GM12865 (cell line): ENCODE measurements at places on chromosomes 2 and 18.

GRCh38 chr2:178891265-178891958 lies 84.2 kb upstream of the TTN start:
- DNase-seq, result peak; percentile 83

DNA sequence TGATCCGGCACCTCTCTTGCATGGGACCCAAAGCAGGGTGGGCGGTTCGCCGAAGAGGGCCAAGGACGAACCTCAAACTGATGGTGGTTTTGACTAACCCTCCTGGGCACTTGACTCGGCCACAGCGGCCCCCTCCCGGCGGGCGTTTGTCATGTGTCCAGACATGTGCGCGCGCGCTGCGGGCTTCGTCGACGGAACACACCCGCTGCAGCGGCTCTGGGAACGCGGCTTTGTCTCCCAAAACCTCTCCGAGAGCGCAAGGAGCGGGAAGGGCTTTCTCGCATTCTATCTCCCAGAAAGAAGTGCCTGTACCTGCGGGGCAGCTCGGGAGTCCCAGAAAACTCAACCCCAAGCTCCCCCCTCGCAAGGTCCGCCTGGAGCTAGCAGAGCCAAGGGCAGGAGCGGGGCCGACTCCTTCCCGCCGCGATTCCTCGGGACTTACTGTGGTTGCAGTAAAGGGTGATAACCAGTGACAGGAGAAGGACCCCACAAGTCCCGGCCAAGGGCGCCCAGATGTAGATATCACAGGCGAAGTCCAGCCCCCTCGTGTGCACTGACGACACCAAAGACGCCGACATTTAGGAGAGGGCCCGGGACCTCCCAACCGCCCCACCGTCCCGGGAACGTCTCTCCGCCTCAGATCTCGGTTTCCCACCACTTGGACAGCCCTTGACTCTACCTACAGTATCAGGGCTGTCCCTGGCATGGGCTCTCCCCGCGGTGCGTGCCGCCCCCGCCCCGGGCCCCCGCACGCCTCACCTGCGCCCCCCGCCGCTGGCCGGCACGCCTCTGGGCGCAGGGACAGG lies 1.6 kb downstream of the CD8A start:
- no peak for DNase-seq

GRCh38 chr18:26471027-26471426 lies 77.3 kb downstream of the KCTD1 start:
- no peak for DNase-seq

GRCh38 chr2:71747559-71747958 lies 294.2 kb downstream of the DYSF start:
- DNase-seq, result no peak

DNA sequence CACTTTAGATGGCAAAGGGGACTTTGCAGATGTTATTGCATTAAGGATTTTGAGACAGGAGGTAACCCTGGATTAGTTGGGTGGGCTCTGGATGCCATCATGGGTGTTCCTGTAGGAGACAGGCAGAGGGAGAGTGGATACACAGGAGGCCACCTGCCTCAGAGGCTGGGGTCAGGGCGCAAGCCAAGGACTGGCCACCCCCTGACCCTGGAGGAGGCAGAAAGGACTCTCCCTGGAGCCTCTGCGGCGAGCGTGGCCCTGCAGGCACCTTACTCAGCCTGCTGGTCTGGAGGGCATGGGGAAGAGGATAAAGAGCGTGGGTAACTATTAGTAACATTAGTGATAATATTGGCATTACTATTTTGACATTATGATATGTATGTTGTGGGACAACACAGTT lies 21.6 kb upstream of the OTOS start:
- no peak for DNase-seq

DNA sequence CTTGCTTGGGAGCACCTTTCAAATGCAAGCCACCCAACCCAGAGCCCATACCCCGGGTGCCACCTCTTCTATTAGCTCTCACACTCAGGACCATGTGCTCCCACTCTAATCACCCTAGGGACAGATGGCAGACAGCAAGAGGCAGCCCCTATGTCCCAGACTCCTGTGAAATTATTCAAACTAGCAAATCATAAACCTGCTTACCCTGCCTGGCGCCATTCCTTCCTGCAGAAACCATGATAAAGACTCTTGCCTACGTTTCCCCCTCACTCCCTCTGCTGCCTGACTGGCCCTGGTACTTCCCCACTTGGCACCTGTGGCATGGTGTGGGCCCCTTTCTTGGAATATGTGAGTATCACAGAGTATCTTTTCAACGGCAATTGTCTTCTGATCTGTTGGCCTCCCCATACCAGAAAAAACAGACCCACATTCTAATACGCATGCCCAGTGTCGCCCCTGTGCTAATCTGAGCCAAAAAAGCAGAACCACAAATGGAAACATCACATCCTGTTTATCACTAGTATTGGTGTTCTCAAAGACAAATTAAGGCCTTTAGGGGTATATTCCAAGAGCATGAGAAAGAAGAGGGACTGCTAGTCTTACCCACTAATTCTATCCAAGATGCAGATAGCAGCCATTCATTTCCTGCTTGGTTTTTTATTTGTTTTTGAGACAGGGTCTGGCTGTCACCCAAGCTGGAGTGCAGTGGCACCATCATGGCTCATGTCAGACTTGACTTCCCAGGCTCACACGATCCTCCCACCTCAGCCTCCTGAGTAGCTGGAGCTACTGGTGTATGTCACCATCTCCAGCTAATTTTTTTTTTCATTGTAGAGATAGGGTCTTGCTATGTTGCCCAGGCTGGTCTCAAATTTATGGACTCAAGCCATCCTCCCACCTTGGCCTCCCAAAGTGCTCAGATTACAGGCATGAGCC lies 44.1 kb upstream of the TTC39C start:
- peak; percentile 39 for DNase-seq

DNA sequence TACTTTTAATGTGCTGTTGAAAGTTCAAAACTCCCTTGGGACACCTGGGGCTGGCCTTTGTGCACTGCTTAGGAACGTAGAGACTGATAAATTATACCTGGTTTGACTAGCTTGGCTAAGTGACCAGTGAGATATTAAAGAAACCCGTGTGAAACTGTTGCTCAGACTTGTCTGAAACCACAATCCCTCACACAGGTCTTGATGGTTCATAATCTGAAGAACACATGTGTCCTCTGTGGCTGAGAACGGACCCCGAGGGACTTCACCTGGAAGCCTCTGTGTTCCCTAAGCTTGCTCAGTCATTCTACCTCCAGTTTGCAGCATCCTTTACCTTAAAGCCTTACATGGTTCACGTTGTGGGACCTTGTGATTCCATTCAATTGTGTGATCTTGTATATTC lies 218.8 kb downstream of the CBLN2 start:
- DNase-seq, result peak; percentile 27

DNA sequence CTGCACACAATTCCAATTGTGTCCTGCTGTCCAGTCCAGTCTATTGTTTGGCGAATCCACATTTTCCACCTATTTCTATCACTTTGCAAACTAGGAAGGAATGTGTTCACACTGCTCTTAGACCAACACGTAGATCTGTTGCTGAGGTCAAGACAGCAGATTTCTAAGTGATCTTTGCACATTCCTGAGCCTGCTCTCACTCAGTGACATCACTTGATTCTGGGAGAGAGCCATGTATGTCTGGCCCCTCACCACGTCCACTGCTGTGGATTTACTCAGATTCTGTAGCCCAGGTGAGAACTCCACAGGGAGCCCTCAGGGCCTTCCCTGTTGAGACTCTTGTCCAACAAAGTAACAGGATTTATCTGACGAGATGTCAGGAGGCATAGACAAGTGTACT lies 317.2 kb downstream of the TSN start:
- no peak for DNase-seq

- peak; percentile 67 for DNase-seq
These were observed 121.5 kb upstream of the CREB1 start for GRCh38 chr2:207408086-207408794.

DNA sequence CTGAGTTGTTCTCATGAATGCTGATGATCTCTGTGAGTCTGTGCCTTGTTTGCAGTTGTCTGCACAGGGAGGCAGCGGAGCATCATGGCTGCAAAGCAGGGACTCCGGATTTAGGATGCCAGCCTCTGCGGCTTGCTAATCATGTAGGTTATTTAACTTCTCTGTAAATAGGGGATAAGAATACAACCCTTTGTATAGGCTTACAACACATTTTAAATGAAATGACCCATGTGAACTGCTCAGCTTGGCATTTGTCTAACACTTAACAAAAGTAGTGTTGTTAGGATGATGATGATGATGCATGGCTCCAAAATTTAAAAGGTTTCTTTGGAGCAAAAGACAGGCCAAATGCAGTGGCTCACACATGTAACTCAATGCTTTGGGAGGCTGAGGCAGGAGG lies 19.4 kb downstream of the DYTN start:
- no peak for DNase-seq

- peak; percentile 16 for DNase-seq
These were observed 45.6 kb upstream of the ITGAV start for GRCh38 chr2:186544255-186544675.

- DNase-seq, result no peak
These were observed 1.1 kb upstream of the WBP1 start for GRCh38 chr2:74457129-74457548.

DNA sequence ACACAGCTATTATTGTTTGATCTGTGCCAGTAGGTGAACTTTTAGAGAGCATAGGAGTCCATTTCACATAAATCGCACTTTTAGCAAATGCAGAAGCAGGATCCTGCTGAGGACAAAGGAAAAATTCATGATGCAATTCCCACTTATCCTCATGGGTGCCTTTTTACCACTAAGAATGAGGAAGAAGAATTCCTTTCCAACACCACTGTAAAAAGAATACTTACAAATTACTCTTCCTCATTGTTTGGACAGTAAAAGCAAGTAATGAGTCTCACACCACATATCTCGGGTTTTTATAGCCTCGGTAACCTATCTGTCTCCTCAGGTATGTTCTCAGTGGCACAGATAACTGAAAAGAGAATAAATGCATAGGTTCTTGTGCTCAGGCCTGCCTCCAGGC lies 238.5 kb downstream of the MTX2 start:
- no peak for DNase-seq

- DNase-seq, result no peak
These were observed 1898.8 kb upstream of the PIK3C3 start for GRCh38 chr18:40056079-40056692.

DNA sequence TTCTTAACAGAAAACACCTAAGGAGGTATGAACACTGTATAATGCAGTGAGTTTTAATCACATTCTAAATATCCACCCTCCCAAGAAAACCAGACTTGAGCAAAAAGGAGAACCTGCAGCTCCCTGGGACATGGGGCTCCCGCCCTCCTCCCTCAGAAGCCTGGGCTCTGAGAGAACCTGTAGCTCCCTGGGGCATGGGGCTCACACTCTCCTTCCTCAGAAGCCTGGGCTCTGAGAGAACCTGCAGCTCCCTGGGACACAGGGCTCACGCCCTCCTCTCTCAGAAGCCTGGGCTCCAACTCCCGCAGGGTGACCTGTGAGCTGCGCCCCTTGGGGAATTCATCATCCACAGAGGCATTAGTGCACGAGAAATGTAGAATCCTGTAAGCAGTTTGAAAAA lies 222.9 kb downstream of the SNTG2 start:
- DNase-seq, result no peak

- DNase-seq, result no peak
These were observed 1132.5 kb upstream of the CELF4 start for GRCh38 chr18:38698088-38698487.

DNA sequence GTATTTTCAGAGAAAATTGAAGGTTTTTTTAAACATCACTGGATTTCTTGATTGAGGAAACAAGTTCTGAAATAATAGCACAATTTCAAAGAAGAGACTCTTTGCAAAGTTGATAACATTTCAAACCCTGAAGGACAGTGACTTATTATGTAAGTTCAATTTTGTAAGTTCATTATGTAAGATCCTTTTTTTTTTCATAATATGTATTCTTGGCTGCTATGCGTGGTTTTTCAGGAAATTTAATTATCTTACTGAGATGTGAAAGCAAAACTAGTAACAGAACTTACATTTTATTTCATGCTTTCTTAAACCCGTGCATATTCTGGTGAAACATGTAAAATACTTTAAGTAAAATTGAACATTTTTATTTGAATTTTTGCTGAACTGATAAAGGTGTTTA lies 65.4 kb downstream of the RIF1 start:
- DNase-seq, result no peak

GRCh38 chr2:70525032-70525431 lies 28.6 kb downstream of the TGFA start:
- no peak for DNase-seq

- DNase-seq, result no peak
These were observed 179.3 kb upstream of the MGAT5 start for GRCh38 chr2:134074619-134075018.

DNA sequence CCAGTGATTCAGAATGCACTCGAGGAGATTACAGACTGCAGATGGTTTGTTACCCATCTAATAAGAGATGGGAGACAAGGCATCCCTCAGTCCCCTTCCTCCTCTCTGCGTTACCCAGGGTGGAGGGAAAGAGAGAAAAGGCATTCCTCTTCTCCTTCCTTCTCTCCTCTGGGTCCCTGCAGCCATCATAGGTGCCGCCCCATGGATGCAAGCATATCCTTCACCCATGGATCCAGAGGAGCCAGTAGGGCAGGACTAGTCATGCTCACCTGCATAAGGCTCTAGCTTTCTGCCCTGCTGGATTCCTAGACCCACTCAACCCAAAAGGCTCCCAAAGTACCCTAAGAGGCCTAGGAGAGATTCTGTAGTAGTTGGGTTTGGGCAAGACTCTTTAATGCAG lies 20.4 kb downstream of the CMPK2 start:
- DNase-seq, result peak; percentile 18

GRCh38 chr18:25459814-25460213 lies 107.8 kb upstream of the ZNF521 start:
- no peak for DNase-seq

DNA sequence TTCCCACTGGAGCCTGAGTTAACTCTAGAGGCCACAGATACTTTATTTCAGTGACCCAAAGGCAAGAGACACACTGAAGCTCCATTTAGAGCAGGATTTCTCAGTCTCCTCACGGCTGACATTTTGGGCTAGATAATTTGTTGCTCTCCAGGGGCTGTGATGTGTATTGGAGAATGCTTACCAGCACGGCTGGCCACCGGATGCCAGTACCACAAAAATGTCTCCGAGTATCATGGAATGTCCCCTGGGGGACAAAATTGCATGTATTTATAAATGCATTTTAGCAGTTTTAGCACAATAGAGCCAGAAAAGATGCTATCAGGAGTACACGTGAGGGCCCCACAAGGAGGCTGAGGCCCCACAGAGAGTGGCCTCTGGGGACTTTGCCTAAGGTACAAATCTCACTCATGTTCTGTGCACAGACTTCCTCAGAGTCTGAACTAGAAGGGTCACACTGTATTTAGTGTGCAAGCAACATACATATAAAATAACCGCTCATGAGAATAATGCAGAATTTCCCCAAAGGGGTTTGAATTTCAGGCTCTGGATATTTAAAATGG lies 20.5 kb upstream of the DCC start:
- DNase-seq, result no peak
